Mesendoderm (in vitro differentiated cells): ENCODE measurements at places on chromosomes 12 and 14.

DNA sequence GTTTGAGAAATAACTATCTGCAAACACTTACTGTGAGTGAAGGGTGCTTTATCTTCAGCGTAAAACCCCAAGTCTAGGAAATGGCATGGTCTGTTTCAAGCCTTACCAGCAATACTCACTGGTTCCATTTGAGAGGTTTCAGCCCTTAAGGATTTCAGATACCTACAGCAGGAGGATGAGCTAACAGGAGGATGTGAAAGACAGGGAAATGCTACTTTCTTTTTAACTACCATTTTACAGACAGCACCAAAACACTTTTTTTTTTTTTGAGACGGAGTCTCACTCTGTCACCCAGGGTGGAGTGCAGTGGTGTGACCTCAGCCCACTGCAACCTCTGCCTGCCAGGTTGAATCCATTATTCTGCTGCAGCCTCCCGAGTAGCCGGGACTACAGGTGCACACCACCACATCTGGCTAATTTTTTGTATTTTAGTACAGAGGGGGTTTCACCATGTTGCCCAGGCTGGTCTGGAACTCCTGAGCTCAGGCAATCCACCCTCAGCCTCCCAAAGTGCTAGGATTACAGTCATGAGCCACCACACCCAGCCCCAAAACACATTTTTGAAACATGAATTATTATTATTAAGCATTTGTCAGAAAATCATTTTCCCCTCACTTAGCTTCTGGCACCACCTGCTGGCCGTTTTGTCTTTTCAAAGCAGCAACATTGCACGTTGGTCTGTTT is 4.6 kb downstream of the MTRFR start:
- peak; percentile 49 for DNase-seq

DNA sequence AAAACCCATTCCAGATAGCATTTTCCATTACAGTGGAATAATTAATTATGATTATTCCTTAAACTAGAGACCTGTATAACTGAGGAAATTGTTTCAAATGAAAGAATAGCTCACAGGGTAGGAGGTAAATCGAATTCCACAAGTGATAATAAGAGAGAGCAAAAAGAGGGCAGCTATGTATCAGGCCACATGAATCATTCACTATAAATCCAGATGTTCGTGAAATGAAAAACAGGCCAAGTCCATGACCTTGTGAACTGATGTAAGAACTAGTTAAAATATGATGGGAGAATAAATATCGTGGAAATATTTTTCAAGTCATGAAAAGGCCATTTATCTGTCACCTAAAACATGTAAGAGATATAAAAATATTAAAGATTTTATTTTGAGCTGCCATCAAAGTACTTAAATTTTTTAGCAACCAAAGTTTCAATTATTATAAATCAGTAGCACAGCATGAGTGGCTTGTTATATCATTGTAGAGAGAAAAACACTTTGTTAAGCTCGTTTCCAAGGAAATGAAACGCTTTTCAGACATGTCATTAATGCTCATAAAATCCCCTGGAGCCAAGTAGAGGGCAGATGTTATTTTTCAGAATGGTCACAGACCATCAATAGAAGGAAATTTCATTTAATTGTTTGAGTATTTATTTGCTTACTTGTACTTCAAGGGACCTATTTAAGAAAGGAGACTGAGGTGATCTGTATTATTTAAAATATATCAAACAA is 120.6 kb upstream of the CDKN3 start:
- DNase-seq, result no peak

GRCh38 chr14:21518725-21519124 is 7.4 kb downstream of the SALL2 start:
- DNase-seq, result no peak

DNA sequence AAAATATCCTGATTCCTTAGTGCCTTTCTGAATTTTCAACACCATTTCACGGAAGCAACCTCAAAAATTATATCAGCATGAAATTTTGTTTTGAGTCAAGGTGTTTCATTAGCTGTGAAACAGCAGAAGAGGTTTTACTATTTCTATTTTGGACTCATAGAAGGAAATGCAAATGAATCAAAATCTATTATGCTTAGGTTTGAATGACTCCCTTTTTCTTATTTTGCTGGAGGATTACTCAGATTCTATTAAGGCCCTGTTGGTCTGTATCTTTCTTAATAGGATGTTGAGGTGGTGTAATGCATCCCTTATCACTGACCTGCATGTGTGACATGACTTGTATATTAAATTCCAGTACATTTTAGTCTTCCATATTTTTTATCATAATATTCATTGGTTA is 165.8 kb downstream of the TMTC2 start:
- no peak for DNase-seq

- no peak for DNase-seq
Observed at GRCh38 chr14:23344481-23344880, 8.2 kb downstream of the SLC22A17 start.

DNA sequence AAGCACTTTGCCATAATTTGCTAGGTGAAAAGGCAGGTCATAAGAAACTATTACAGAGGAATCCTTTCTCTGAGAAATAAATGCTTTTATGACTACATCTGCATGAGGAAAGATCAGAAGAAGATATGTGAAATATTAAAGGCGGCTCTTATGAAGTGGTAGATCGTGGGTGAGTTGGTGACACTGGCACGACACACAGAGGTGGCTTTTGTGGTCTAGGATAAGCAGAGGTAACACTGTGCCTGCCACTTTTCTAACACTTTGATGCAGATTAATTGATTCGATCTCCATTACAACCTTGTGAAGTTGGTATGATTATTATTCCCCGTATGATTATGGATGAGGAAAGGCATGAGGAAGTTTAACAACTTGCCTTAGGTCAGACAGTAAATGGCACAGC is 60.0 kb upstream of the ELK3 start:
- DNase-seq, result no peak

DNA sequence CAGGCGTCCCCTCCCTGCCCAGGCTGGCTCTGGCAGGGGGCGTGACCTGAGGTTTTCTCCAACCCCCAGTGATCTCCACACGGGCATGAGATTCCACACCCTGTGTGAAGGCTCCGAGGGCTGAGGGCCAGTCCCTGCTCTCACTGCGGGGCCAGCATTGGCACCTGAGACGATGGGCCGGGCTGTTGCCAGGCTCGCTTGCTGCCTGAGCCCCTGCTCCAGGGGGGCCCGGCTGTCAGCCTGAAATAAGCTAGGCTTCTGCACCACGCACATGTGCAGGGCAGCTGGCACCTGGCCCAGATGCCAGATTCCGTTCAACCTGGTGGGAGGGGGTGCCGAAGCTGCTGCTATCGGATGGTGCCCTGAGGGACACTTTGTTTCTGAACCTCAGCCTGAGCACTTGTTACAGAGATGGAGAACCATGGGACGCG is 196.5 kb upstream of the PRMT8 start:
- DNase-seq, result no peak

GRCh38 chr14:98867146-98867545 is 404.9 kb downstream of the BCL11B start:
- no peak for DNase-seq

DNA sequence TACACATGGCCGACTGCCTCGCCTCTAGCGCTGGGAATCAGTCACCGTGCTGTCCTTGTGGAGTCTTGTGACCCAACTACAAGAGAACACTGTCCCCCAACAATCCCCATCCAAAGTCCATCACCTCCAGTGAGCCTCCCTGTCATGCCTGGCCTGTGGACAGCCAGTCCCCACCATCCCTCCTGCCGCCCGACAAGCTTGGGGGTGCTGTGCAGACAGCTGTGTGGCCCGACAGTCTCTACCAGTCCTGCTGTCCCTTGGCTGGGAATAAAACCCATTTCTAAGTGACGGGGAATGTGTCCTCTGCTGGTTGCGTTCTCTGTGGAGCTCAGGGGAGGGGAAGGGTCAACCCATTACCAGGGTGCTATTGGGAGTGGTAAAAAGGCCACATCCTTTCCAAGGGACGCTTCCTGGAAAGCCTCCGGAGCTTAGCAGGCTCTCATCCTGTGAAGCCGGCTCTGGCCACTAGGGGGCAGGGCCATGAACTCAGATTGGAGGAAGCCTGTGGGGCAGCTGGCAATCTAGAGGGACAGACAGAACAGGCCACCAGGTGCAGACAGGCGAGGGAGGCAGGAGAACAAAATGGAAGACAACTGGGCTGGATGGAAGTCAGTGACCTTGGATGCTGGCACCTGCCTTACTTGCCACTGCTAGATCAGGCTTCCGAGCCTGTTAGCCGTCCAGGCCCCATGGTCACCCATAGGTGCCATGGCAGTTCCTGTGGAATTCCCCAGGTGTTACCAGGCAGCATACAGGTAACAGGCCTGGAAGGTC is 12.0 kb upstream of the BLTP3B start:
- peak; percentile 93 for DNase-seq

- DNase-seq, result no peak
Observed at GRCh38 chr14:49950275-49951228, 57.7 kb downstream of the ARF6 start.

DNA sequence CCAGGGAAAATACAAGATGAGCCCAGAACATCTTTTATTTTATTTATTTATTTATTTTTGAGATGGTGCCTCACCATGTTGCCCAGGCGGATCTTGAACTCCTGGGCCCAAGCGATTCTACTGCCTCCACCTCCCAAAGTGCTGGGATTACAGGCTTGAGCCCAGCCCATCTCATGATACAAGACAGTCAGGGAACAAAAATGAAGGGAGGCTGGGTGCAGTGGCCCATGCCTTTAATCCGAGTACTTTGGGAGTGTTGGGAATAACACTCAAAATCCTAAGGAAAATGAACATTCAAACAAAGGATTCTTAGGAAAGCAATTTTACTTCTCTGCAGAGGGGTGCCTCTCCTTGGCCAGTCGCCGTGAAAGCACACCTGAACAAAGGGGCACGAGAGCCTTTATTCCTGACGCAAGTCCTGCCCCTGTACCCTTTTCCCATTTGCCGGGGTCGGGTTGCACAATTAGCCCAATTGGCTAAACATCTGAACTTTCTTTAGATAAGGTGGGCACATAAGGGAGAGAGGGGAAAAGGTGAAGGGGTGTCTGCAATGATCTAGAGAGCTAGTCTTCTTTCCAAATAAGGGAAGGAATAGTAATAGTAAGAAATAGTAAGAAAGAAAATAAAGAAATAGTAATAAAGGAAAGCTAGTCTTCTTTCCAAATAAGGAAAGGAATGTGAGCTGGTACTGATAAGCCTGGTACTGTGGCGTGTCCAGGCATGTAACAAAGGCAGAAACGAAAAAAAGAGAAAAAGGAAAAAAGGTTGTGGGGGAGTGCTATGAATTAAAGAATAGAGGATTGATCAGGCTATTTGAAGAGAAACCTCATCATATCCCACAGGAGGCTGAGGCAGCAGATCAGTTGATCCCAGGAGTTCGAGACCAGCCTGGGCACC is 13.4 kb downstream of the NCAPD2 start:
- peak; percentile 57 for DNase-seq

GRCh38 chr12:95701722-95702418 is 88.7 kb downstream of the NTN4 start:
- no peak for DNase-seq

- no peak for DNase-seq
Observed at GRCh38 chr14:39877577-39878190, 445.5 kb upstream of the FBXO33 start.

DNA sequence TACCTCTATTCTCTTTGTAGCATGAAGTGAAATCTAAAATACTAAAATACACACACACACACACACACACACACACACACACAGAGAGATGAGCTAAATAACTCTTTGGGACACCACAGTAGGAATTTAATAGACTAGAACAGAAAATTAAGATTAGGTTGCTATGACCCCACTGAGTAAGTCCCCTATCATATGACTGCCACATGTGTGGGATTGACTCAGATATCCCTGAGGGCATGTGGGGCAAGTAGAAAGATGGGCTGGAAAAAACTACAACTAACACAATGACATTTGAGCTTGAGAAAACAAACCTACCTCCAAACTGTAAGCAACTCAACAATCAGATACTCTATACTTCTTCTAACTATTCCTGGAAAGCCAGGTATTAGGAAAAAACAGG is 27.0 kb downstream of the SLC25A21 start:
- no peak for DNase-seq

DNA sequence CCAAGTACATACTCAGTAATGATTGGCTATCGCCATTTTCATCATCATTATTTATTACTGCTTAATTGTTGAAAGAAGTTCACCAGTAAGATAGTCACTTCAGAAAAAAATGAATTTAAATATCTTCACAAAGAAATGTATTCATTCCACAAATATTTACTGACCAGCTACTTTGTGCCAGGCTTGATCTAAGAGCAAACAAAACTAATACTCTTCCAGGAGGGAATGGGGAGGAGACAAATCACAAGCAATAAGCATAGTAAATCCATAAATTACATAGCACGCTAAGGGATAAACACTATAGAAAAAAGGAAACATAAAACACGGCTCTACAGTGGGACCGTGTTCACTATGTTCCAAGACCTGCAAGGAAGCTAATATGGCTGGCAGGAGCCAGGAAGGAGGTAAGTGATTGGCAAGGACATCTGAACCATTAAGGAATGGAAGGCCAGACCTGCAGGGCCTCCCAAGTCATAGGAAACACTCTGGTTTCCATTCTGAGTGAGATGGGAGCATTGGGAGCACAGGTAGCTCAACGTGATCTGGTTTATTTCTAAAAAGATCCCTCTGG is 27.5 kb downstream of the ITPR2 start:
- DNase-seq, result no peak

DNA sequence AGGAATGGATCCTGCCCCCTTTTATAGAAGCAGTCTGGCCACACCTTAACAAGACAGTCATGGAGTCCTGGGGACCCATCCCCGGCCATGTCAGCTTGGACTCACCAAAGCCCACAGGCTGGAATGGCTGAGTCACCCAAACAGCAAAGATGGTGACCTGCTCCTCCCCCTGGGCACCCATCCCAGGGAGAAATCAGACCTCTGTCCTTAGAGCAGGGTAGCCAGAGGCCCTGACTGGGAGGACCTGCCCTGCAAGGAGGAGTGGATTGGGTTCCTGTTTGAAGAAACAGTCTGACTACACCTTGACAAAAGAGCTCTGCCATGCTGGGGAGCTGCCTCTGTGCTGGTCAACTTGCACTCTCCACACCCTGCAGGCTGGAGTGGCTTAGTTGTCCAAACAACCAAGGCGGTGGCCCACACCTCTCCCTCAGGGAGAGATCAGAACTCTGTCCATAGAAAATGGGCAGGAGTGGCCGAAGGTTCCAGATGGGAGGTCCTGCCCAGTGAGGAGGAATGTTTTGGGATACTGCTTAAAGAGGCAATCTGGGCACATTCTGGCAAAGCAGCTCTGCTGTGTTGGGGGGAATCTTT is 16.6 kb downstream of the MGP start:
- no peak for DNase-seq
